ENCODE measurements at places on chromosomes 16 and 17.

DNA sequence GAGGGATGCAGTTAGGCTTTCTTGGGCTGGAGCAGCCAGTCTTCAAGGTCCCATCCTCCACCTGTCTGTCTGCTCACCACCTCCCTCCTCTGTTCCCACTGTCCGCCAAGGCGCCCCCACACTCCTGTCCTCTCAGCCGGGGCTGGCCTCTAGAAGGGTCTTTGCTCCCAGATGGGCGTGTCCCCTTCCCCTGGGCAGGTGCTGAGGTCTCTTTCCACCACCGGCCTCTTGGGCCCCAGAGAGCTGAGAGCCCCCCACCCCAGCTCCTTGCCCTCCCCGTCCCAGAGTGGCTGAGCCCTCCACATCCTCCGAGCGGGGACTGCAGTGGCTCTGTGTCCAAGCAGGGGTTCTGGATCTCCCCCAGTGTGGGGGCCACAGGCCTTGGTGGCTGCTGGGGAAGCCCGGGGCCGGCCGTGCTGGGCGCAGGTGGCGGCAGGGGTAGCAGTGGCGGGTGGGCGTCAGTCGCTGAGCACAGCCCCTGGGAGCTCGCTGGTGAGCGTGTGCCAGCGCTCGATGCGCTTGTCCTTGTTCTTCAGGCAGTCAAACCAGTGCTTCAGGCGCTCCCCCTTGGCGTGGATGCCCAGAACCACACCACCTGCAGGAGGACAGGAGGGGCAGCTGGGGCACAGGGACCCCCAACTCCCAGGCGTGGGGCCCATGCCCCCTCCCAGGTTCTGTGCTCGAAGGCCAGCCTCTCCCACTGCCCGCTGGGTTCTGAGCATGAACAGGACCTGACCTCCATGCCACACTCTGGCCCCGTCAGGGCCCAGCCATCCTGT, 9.8 kb downstream of the SCGB1C2 start:
- DNase-seq, result no peak

DNA sequence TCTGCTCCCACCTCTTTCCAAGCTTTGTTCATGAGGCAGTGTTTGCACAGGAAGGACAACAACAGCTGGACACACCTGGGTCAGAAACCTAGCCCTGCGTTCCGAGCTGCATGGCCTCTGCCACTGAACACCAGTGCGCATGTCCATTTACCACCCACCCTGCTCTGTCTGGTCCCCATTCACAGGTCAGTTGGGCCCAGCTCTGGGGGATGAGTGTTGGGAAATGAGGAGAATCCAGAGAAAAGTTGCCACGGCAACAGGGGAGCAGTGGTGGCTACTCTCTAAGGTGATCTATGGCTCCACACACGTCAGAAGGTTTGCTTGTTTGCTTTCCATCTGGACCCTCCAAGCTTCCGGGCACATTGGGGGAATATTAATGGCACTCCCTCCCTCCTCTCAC, 70.4 kb upstream of the ASIC2 start:
- no peak for DNase-seq

- peak; percentile 19 for DNase-seq
These were observed 1.0 kb downstream of the CX3CL1 start for GRCh38 chr16:57373117-57373947.

GRCh38 chr17:57622683-57623433, 122.2 kb downstream of the CCDC182 start:
- peak; percentile 70 for DNase-seq

DNA sequence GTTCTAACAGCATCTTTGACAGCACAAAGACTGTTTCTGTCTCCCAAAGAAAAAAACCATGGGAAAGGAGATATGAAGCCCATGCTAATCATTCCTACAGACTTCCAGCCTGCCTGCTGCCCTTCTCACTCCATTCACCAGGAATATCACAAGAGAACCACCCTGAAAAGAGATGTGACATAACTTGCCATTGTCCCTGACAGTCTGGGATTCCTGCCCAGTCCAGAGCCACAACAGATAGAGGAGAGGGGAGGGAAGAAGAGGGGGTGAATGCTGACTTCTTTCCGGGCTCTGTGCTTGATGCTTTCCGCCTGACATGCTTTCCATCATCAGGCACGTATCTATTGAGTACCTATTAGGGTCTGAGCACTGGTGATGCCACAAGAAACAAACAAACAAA, 31.6 kb upstream of the ASIC2 start:
- no peak for DNase-seq

GRCh38 chr17:12256380-12256995, 235.8 kb downstream of the MAP2K4 start:
- peak; percentile 47 for DNase-seq

DNA sequence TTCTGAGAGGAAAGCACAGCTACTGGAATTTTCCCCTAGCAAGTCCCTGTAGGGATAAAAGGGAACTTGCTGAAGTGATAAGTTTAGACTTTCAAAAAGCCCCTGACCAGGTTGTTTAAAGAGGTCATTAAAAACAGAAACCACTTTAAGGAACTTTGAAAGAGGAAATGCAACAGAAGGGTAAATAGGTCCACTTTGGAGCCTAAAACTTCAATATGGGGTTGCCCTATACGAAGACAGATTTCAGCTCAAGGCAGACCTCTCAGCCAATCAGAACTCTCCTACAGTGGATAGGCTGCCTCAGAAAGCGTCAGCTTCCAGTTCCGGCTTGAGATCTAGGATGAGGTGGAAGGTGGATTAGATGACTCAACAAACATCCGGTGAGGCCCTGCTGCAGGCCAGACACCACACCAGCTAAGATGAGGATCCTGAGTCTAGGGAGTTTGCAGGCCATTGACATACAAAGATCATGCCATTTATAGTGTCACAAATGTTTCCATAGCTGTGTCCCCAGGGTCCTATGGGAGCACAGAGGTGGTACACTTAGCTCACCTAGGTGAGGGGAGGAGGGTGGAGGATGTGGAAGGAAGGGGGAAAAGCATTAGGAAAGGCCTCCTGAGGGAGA, 7.9 kb upstream of the MFSD6L start:
- peak; percentile 90 for DNase-seq

- DNase-seq, result no peak
These were observed 161.4 kb upstream of the KCNJ16 start for GRCh38 chr17:69913616-69914015.

DNA sequence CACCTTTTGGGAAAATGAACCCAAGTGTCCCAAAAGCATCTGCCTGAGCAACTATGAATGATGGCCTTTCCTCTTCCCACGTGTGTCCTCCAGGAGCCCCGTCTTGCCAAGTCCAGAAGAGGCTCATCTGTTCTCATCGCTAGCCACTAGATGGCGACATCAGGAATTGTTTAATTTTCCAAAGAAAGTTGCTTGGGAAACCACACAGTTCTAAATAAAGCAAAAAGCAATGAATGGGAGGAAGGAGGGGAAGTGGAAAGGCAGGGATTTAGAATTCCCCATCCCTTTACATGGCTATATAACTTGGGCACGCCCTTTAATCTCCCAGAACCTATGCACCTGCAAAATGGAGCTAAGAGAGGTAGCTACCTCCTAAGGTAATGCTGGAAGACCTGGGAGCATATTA, 9.0 kb upstream of the CDH5 start:
- peak; percentile 71 for DNase-seq

- peak; percentile 98 for DNase-seq
These were observed at the start of gene USB1 for GRCh38 chr16:58000706-58001676. USB1 (plus strand) TSS chr16:58001407; CDS start chr16:58001484, 77 bp downstream.

- DNase-seq, result no peak
These were observed 10.1 kb downstream of the GJD3 start for GRCh38 chr17:40354221-40355122.

DNA sequence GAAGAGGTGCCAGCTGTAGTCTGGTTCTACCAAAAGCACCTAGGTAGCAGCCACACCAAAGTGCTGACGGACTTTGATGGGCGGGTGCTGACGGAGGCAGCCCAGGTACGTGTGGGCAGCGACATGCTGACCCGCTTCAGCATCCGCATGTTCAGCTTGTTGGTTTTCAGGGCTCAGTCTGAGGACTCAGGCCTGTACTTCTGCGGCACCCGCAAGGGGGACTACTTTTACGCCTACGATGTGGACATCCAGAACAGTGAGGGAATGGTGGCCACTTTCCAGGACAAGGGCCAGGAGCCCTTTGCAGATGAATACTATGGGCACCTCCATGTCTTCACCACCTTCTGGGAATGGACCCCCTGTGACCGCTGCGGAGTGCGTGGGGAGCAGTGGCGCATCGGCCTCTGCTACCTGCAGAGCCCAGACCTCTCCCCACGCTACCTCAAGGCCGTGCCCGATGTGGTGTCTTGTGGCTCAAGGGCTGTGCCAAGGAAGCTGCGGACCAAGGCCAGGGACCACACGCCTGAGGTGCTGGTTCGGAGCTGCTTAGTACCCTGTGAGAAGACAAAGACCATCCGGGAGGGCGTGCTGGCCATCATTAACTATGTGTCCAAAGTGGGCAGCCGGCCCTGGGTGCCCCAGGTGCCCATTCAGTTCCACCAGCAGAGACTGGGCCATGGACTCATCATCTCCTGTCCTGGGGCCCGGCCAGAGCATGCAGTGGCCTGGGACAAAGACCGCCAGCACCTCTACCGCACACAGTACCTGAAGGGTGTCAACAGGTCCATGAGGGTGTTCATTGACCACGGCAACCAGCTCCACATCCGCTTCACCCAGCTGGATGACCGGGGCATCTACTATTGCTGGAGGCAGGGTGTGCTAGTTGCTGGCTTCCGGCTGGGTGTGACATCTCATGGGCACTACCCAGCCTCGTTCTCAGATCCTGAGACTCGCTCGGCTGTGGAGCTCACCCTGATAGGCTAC, 5.0 kb upstream of the EFTUD2 start:
- DNase-seq, result no peak

DNA sequence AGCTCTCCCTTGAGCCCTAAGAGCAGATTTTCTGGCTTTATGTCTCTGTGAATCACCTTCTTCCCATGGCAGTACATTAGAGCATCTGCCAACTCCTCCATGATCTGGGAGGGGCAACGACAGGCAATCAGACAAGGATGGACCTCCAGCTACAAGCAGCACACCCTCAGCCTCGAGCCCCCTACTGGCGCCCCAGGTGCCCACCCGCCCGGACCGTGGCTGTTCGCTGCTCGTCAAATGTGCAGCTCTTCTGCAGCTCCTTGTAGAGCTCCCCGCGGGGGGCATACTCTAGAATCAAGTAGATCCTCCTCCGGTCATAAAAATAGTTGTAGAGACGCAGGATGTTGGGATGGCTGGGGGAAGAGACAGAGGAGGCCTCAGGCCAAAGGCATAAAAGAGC, 3.8 kb downstream of the AURKB start:
- DNase-seq, result no peak

DNA sequence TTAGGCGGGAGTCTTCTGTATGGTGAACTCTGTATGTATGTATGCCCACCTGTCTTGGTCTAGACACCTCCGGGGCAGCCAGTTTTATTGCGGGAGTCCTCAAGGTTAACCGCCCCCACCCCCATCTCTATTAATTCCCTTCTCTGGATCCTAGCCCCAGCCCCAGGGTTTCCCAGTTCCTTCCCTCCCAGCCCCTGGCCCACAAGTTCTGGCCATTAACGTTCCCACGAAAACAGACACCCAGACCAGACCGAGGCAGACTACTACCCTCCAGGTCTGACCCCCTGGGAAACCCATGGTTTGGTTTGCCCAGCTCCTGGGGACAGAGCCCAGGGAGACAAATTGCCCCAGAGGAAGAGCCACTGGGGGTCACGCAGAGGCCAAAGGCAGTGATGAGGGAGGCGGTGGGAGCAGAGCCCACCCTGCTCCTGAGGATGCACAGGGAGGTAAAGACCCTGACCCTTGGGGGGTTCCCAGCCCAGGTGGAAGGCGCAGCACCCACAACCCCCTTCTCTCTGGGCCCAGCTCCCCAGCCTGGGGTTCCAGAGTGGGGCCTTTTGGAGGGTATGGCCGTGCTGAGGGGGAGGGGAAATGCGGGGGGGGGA, 8.5 kb downstream of the TBKBP1 start:
- DNase-seq, result no peak

GRCh38 chr16:30786115-30786935, 680 bp downstream of the ZNF629 start:
- no peak for DNase-seq

DNA sequence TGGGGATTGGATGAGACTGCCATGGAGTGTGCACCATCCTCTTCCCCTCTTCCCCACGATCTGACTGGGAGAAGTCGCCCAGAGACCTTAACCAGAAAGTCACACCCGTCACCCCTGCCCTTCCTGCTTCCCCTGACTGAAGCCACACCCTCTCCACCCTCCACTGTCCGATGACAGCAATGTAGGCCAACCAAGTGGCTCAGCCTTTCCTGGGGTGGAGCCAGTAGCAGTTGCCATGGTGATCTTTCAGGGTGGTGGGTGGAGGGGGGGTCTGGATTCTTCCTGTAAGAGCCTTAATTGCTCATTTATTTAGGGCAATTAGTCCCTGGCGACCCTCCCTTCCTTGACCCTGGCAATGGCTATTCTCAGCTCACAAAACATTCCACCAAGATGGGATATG, 37.5 kb upstream of the PHB1 start:
- DNase-seq, result no peak

DNA sequence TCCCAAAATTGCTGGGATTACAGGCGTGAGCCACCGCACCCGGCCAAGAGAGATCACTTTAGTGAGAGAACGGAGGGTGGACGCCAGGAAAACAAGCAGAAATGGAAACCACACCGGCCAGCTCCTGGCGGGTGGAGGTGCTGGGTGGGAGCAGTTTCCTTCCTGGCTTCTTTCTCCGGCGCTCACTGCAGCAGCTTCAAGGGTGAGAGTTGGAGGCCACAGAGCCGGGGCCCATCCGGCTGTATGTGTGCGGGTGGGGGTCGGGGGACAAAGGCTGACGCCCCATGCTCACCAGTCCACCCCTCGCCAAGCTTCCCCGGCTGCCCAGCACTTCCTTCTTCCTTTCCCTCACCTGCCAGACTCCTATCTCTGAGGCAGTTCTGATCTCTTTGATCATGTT, 13.5 kb upstream of the BHLHA9 start:
- DNase-seq, result peak; percentile 15

DNA sequence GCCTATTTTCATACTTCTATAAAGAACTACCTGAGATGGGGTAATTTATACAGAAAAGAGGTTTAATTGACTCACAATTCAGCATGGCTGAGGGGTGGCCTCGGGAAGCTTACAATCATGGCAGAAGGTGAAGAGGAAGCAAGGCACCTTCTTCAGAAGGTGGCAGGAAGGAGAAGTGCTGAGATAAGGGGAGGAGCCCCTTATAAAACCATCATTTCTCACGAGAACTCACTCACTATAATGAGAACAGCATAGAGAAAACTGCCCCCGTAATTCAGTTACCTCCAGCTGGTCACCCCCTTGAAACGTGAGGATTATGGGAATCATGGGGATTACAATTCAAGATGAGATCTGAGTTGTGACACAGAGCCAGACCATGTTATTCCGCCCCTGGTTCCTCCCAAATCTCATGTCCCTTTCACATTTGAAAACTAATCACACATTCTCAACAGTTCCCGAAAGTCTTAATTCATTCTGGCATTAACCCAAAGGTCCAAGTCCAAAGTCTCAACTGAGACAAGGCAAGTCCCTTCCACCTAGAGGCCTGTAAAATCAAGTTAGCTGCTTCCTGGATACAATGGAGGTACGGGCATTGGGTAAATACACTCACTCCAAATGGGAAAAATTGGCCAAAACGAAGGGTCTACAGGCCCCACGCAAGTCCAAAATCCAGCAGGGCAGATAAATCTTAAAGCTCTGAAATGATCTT, 237.7 kb downstream of the CDH13 start:
- DNase-seq, result no peak
